ENCODE measurements at places on chromosomes 5 and 9.

- DNase-seq, result no peak
These were observed 23.2 kb downstream of the LYSMD3 start for GRCh38 chr5:90506221-90506620.

GRCh38 chr5:170353961-170354360 is 35.2 kb downstream of the KCNMB1 start:
- DNase-seq, result no peak

DNA sequence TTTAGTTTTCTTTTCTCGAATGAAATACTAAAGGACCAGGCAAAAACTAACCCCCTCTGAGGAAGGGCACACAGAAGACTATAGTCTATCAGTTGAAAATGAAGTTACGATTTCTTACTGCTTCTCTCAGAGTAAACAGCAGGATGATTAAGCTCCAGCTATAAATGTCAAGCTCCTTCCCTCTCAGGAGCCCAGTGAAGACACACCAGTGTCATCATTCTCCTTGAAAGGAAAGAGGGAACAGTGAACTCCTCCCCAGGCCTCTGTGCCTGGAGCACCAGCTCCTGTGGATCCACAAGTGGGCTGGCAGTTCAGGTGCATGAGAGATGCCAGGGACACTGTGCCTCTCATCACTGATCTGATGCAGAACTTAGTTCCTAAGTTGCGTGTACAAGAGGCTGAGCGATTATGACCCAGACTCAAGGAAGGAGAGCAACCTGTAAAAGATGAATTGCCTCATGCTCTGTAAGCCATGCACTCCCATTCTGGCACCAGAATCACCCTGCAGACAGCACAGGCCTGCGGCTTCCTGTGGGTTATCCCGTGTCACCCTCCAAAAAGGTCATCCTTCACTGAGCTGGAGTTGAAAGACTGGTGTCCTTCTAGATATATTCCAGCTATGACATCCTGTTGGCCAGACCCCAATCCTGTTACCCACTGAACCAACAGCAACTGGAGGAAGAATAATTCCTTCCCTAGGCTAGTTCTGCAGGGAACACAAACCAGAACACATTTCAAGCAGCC is 394.0 kb downstream of the SEMA5A start:
- DNase-seq, result no peak

DNA sequence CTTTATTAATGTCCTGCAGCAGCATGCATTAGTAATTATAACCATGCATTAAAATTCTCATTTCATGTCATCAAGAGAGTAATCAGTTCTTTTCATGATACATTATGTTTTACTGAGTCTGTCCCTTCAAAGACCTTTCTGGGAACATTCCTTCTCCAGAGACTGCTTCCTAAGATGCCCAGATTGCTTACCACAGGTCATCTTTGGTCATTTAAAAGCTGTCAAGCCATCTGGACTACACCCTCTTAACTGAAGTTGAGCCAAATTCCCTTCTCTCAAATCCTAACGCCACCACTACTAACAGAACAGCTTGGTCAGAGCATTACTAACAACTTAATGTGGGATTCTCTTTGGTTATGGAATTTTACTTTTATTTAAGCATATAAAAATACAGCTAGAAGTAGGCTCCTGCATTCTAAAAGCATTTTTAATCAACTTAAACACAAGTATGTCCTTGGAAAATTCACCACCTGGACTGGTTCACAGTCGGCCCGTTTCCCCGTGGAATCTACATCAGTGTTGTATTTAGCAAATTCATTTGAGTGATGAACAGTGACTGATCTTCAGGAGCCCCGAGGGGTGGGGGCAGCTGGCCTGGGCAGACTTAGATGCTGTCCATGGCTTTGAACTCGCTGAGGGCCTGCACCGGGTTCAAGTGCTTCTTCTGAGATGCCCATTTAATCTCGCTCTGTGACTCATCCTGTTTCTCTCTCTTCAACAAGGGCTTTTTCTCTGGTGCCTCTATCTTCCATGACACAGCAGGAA is 92.8 kb upstream of the CCDC112 start:
- DNase-seq, result no peak

GRCh38 chr9:12368569-12368968 is 324.6 kb upstream of the TYRP1 start:
- DNase-seq, result no peak

DNA sequence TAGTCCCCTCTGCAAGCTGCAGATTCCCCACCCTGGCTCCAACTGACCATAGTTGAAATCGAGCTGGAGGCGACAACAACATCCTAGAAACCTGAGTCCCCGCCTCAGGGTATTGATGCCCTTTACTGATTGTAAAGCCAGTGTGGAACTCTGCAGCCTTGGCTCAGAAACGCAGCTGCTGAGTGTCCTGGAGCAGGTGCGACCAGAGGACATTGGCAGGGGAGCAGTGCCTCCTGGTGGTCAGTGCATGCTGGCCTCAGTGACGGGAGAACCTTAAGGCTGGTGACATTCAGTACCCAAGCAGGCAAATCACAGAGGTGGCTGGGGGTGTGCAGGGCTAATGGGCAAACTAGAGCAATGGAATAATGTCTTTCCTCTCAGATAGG is 20.4 kb upstream of the ZNF354B start:
- no peak for DNase-seq

GRCh38 chr5:121707178-121707577 is 144.5 kb upstream of the FTMT start:
- DNase-seq, result no peak

DNA sequence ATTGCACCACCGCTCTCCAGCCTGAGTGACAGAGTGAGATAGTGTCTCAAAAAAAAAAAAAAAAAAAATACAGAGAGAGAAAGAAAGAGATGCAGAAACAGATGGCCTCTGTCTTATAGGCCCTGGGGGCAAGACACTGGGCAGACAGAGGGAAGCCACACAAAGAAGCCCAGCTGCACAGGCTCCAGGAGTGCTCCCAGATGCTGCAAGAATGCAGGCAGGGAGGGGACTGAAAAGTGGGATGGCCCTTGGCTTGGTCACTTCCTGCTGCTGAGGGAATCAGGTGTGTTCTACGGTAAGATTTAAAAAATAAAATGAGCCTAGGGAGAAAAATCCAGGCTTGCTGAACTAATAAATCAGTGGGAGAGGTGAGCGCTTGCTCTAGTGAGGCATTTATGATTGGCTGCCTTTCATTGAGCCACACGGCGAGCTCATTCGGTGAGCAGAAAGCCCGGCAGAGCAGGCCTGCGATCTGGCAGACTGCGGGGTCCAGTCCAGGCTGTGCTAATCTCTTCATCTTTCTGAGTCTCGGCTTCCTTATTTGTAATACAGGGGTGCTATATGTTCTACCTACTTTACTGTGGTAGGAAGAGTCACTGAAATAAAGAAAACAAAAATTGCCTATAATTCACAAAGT is 80.6 kb downstream of the RAD23B start:
- no peak for DNase-seq

DNA sequence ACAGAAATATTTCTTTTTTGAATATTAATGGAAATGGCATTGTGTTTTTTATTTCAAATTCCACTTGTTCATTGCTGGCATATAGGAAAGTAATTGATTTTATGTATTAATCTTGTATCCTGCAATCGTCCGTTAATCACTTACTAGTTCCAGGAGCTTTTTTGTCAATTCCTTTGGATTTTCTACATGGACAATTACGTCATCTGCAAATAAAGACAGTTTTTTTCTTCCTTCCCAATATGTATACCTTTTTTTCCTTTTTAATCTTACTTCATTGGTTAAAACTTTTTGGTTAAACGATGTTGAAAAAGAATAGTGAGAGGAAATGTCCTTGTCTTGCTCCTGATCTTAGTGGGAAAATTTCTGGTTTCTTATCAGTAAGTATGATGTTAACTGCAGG is 1.5 kb upstream of the TIFAB start:
- DNase-seq, result no peak

GRCh38 chr5:123059455-123059854 is 22.9 kb upstream of the PPIC start:
- DNase-seq, result no peak

DNA sequence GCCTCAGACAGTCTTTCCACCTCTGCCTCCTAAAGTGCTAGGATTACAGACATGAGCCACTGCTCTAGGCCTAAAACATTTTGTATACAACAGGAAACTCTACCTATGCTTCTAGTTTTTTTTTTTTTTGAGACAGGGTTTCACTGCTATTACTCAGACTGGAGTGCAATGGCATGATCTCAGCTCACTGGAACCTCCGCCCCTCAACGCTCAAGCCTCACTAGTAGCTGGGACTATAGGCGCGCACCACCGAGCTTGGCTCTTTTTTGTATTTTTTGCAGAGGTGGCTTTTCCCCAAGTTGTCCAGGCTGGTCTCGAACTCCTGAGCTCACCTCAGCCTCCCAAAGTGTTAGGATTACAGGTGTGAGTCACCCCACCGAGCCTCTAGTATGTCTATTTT is 5.4 kb downstream of the HSPA9 start:
- no peak for DNase-seq

GRCh38 chr5:179858241-179858585 is 404 bp downstream of the MRNIP start:
- no peak for DNase-seq

DNA sequence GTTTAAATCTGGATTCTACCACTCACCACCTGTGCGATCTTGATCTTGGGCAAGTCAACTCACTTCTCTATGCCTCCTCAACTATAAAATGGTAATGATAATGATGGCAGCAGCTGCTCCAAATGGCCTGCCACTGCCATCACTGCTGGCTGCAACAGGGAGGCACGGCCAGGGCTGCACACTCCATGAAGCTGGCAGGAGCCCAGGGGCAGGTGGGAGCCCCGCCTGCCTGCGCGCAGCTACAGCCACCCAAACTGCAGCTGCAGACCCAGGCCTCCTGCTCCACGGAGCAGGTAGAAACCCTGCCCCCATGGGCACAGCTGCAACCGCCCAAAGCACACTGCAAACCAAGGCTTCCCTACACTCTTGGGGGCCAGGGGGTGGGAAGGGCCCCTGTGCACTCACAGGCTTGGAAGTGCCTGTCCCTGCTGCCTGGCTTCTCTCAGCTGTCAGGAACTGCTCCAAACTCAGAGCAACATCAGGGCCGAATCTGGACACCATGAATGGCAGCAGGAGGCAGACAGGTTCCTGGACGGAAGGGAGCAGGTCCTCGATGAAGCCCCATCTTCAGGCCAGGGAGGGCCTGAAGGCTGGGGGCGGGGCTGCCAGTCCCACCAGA is 57.6 kb downstream of the PRELID2 start:
- DNase-seq, result no peak

- DNase-seq, result no peak
These were observed 189.1 kb downstream of the ADGRV1 start for GRCh38 chr5:90747693-90748092.

GRCh38 chr5:156174225-156174624 is 152.7 kb upstream of the SGCD start:
- DNase-seq, result no peak

DNA sequence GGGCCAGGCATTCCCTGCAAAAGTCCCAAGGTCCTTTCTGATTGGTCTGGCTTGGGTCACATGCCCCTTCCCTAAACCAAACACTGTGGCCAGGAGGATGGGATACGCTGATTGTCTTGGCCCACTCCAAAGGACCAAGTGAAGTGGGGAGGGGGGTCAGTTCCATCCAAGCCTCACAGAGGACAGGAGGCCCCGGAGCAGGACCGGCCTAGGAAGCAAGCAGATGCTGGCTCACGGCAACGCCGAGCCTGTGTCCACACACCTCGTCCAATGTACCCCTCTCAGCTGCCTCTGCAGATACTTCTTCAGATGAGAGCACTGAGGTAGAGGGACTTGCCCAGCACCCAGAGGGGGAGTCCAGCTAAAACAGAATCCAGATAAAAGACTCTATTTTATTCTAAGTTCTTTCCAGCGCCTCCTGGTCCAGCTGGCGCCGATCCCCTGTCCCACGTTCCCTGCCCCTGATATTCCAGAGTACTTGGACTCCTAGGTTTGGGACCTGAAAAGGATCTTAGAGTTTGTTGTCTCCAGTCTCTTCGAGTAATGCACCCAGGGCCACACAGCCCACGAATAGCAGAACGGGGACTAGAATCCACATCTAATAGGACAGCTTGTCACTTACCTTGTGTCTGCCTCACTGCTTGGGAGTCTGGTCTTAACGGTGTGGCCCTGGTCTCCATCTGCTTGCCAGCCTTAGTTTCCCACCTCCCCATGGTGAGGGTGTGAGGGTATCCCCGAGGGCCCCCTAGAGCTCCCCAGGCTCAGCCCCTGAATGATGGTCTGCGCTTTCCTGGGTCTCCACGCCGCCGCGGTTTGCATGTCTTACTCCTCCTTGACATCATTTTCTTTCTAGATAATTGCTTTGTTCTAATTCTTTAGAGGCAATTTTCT is 72.4 kb upstream of the UNC5A start:
- no peak for DNase-seq

GRCh38 chr9:84924266-84924665 is 254.7 kb downstream of the NTRK2 start:
- DNase-seq, result no peak

GRCh38 chr9:34382879-34383278 is 6.2 kb upstream of the MYORG start:
- DNase-seq, result no peak

GRCh38 chr9:71144495-71144894 is 23.1 kb upstream of the TRPM3 start:
- DNase-seq, result no peak

- no peak for DNase-seq
These were observed 492 bp upstream of the FAM169A start for GRCh38 chr5:74866596-74867162.

GRCh38 chr5:110218981-110219380 is 507.5 kb downstream of the TMEM232 start:
- no peak for DNase-seq

GRCh38 chr9:74503219-74503618 is 6.1 kb downstream of the RORB start:
- DNase-seq, result no peak

DNA sequence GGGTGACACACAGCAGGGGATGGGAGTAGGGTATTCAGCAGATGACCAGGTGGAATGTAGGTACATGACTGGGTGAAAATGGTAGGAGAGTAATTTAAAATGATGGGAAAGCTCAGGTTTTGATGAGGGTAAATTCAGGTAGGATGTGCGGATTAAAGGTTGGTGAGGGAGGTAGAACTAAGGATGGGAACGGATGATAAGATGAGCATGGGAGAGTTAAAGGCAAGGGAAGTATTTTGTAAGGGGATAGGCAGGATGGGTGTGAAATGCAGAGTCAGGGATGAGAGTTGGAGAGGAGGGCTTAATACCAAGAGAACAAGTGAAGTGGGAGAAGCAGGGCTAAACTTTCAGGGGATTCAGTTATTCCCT is 1.5 kb downstream of the TLN1 start:
- DNase-seq, result no peak

DNA sequence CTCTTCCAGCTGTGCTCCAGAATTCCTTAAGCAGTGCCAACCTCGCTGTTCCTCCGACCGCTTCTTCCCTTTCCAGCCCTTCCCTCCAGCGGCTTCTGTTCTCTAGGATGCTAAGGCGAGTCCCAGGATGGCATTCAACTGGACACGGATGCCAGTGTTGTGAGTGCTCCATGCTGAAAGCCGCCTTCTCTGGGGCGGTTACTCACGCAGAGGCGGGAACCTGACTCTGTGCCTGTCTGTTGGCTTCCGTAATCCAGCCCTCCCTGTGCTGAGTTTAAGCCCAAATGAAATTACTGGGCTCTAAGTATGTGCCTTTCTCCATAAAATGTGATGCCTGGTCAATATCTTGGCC is 20.2 kb downstream of the COL5A1 start:
- no peak for DNase-seq
